ENCODE measurements at places on chromosomes 5 and 9.
A peak's percentile ranks its signal among the peaks of the same experiment; 100 is the strongest.

- DNase-seq = no peak
Observed at GRCh38 chr5:38830521-38831051, 15.2 kb upstream of the OSMR start.

DNA sequence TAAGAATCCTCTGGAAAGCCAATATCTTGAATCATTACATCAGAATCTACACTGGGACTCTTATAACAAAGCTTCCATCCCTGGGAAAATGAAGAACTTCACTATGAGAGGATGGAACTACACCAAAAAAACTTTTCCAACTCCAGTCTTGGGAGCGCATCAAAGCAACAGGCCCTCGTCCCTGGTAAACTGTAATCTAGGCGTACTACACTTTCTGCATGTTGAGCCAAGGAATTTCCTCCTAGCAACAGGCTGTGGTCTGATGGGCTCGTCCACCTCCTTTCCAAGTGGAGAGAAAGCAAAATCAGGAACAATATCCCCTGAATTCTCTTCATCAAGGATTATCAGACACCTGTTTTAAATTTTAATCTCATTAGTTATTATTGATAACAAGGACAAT, 94.1 kb downstream of the NFIB start:
- no peak for DNase-seq

DNA sequence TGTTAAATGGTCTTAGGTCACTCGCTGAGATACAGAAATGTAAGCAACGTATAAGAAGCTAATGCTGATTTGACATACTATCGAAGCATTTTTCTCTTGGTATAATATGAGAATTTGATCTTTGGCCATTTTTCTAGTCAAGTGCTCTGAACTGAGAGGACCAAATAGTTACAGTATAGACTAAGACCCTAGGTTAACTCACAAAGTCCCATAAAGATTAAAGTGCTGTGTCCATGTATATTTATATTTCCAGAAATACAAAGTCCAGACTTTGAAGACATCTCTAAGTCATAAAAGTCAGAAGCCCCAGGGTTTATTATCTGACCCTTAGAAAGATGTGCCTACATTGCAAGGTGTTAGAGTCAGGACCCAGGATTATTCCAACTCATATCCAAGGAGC, 752.4 kb upstream of the COX7C start:
- no peak for DNase-seq

DNA sequence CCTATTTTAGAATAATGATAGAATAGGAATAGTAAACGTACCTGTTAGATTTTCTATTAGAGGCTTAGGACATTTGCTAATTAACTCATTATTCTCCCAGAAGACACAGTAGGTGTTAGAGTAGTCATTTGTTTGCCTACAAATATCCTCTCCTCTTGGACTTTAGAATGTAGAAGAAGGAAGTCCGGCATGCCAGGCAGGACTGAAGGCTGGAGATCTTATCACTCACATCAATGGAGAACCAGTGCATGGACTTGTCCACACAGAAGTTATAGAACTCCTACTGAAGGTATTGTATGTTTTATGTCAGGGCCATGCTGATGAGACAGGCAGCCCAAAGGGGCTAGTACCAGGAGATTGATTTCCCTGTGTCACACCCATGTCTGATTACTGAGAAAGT, 43.3 kb downstream of the CD180 start:
- no peak for DNase-seq

GRCh38 chr5:23007762-23008161, 154.6 kb upstream of the CDH12 start:
- DNase-seq = no peak

DNA sequence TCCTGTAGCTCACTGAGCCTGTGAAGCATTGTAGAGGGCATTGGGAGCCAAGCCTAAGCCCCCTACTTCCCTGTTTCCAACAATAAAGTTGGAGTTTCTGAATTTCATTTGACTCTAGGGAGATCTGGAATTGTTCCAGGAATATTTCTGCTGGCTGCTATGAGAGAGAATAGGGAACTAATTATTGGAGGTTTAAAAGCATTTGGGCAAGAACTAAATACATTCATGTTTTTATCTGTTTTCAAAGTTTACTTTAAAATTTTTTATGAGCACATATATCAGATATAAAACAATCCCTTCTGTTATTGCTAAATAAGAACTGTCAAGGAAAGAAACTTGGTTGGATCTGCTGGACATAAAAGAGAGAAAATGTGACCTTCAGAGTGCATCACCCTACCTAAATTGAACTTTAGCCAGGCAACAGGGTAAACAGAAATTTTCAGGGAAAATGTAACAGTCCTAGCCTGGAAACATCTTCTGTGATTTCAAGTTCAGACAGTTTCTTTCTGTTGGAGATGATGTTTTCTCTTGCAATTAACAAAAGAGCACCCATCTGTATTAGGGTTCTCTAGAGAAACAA, 19.3 kb upstream of the LECT2 start:
- no peak for DNase-seq

GRCh38 chr9:5446451-5447236, 3.7 kb upstream of the CD274 start:
- DNase-seq = no peak

- DNase-seq = no peak
Observed at GRCh38 chr9:81664638-81665222, 24.6 kb downstream of the TLE1 start.

DNA sequence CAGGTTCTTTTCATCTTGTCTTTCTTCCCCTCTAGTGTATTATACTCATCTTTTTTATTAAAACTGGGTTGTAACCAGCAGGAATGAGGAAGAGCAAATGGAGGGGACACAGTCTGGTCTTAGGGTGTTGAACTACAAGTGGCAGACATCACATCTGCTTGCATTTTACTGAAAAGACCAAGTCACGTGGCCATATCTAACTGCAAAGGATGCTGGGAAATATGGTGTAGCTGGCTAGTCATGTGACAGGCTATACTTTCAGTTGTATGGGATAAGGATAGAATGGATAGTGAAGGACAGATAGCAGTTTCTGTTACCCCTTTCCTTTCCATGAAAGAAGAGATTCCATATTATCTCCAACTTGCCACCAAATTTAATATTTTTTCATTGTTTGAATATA, 13.0 kb upstream of the FGD3 start:
- DNase-seq = no peak

GRCh38 chr5:103223031-103223955, 35.3 kb upstream of the MACIR start:
- no peak for DNase-seq

- DNase-seq = peak; percentile 75
Observed at GRCh38 chr5:176541338-176542134, 4.3 kb upstream of the RNF44 start.

GRCh38 chr9:127133739-127134167, 11.3 kb upstream of the ANGPTL2 start:
- DNase-seq = no peak

GRCh38 chr9:108543251-108543778, 312.5 kb downstream of the ACTL7B start:
- DNase-seq = no peak

GRCh38 chr9:113349445-113350094, at the start of gene BSPRY:
TSS of gene BSPRY (plus strand) at chr9:113349541. CDS start at chr9:113349580, 39 bp downstream.
- DNase-seq = peak; percentile 48

- no peak for DNase-seq
Observed at GRCh38 chr9:75830303-75830702, 60.2 kb upstream of the PCSK5 start.

DNA sequence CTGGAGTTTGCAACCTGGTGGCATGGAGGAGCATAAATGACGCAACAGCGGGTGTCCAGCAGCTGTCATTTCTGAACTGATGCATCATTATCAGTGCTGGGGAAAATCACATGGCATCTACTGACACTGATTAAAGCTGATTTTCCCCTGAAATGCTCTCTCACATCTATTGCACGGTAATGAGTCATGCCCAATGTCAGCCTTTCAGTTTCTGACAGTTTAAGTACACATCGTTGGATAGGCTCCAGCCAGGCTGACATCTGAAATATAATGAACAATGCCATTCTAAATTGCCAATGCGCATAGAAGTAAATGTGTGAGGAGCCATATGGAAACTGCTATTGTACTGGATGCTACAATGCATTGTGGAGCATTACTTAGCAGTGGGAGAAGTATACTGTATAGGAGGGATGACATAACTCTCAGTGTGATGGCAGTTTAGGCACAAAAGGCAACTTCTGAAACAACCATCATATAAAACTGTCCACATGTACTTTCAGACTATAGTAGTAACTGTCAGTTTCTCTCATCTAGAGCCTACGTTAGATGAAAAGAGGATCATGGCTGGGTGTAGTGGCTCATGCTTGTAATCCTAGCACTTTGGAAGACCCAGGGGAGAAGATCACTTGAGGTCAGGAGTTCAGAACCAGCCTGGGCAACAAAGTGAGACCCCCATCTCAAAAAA, 389.3 kb upstream of the DMAC1 start:
- DNase-seq = peak; percentile 55

DNA sequence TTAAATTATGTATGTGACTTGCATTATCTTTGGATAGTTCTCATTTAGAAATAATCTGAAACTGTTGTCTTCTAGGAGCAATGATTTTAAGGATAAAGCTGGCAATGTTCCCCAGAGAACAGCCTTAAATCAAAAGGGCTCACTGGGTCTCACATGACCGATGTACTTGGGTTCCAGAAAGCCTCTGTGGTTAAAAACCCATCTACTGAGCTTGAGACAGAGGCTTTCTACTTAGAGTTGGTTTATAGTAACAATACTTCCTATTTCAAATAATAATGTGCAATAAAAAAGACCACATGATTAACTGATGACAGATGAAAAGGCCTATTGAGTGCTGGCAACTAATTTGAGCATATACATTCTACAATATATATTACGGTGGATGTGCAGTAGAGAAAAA, 1143.5 kb downstream of the PTPRD start:
- DNase-seq = no peak

DNA sequence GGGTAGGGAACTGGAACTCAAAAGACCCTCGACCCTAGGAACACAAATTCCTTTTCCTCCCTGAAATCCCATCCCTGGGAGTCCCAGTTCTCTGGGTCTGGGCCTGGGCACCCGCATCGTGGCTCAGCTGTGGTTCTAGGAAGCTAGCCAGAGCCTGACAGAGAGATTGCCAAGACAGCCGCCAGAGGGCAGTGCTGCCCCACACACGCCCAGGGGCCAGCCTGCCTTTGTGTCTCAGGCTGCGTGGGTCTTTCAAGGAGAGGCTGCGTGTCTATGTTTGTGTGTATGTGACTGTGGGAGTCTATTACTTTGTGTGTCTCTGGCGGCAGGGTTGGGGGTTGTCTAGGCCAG, 32.0 kb upstream of the TTLL11 start:
- DNase-seq = peak; percentile 86

- DNase-seq = peak; percentile 70
Observed at GRCh38 chr5:7745882-7746610, 104.9 kb downstream of the CFAP90 start.

- DNase-seq = no peak
Observed at GRCh38 chr9:35566417-35566816, 38.6 kb upstream of the TESK1 start.

Measured in activated CD4-positive, alpha-beta T cell treated with anti-CD3 and anti-CD28 coated beads for 48 hours (primary cell).